Activated CD4-positive, alpha-beta T cell treated with anti-CD3 and anti-CD28 coated beads for 24 hours (primary cell): ENCODE measurements at places on chromosomes 3 and 15.
A peak's percentile ranks its signal among the peaks of the same experiment; 100 is the strongest.

DNA sequence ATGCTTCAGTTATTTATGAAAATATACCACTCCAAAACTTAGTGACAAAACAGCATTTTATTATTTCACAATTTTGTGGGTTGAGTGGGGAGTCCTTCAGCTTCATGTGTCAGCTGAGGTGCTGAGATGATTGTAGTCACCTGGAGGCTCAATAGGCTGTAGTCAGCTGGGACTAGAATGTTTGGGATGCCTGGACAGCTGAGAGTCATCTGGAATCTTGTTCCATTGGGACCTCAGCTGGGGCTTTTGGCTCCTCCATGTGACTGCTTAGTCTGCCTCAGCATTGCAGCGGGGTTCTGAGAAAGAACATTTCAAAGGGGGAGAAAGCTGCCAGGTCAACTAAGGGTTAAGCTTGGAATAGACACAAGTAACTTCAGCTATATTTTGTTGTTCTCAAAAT is 13.4 kb downstream of the STT3B start:
- no peak for DNase-seq

- no peak for DNase-seq
Observed at GRCh38 chr3:76043746-76044145, 258.4 kb upstream of the ZNF717 start.

DNA sequence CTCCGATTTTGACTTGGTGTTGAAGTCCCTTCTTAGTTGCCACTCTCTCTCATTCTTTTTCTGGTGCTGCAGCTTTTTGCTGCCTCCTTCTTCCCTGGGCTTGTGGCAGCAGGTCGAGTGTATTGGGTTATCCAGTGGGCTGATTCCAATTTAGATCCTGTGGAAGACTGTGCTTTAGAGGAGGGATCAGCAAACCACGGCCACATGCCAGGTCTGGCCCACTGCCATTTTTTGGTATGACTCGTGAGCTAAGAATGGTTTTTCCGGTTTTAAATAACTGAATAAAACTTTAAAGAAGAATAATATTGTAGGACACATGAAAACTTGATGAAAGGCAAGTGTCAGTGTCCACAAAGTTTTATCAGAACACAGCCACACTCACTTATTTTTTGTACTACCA is 330.5 kb downstream of the ROBO2 start:
- no peak for DNase-seq

DNA sequence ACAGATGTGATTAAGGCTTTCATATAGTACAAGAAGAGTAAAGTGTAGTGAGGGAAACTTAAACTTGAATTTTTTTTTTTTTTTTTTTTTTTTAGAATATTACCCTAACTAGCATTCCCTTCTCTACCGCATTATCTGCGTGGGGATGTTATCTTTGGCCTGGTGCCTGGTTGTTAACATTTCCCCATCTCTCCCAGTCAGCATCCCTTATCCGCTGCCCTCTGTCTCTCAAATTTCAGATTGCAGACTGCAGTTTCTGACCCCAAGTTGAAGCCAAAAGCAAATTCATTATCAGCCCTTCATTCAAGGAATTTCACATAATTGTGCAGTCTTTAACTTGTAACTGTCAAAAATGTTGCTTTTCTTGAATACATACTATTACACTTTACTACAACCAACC is 353.0 kb downstream of the PLOD2 start:
- no peak for DNase-seq

DNA sequence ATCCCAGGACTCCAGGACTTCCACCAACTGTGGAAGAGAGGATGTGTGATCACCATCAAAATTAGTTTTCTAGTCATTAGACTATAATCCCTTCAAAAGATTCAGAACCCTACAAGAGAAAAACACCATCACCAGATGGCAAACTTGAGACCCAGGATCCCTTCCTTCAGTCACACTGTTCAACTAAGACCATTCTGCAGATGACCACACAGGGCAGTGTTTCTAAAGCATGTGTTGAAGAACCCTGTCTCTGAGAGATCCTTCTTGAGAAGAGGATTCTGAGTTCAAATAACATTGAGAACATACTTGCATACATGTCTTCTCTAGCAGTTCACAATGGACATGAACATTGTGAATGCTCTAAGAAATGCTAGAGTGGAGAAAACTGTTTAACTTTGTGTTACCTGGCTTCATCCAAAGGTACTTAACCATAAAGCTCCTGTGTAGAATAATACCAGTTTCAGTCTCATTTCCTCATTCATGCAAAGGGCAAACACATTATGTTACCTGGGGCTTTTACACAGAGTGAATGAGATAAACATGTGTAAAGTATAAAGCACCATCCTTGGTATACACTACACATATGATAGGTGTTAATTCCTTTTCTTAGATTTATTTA is 2.4 kb upstream of the ADGRG7 start:
- DNase-seq: no peak

GRCh38 chr15:95758851-95759250 is 571.6 kb upstream of the NR2F2 start:
- no peak for DNase-seq

- no peak for DNase-seq
Observed at GRCh38 chr3:128917291-128917690, 37.9 kb downstream of the ACAD9 start.

GRCh38 chr15:78179906-78180305 is 30.7 kb downstream of the IDH3A start:
- DNase-seq: no peak

- DNase-seq: no peak
Observed at GRCh38 chr3:111871809-111872623, 13.0 kb downstream of the PHLDB2 start.

- DNase-seq: no peak
Observed at GRCh38 chr15:51793521-51794305, 35.7 kb upstream of the TMOD3 start.

DNA sequence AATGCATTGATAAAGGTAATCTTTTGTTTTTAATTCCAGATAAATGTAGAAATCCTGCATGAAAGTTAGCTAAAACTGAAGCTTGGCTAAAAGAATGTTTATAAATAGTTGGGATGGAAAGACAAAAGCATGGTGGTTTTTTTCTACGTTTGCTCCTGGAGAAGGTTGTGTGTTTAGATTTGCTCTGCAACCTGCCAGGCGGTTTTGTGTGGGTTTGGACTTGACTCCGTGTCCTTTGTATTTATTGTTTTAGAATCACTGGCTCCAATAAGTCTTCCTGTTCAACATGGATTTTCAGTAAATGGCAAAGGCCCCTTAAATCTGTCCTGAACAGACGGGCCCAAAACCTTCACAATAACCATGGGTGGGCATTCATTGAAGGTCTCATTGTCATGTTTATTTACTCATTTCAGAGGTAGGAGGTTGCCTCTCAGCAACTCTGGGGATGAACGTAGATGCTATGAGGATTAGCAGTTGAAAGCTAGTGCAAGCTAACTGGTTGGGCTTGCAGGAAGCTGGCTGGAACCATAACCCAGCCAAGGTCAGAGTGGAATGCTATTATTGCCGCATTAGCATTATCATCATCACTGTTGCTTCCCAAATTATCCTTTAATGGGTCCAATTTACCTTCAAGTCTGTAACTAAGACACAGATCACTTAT is 60.6 kb upstream of the ADAMTS9 start:
- DNase-seq: no peak

GRCh38 chr3:194120789-194121770 is 14.9 kb upstream of the HES1 start:
- no peak for DNase-seq

GRCh38 chr3:117868766-117869165 is 1159.2 kb downstream of the TUSC7 start:
- DNase-seq: no peak

DNA sequence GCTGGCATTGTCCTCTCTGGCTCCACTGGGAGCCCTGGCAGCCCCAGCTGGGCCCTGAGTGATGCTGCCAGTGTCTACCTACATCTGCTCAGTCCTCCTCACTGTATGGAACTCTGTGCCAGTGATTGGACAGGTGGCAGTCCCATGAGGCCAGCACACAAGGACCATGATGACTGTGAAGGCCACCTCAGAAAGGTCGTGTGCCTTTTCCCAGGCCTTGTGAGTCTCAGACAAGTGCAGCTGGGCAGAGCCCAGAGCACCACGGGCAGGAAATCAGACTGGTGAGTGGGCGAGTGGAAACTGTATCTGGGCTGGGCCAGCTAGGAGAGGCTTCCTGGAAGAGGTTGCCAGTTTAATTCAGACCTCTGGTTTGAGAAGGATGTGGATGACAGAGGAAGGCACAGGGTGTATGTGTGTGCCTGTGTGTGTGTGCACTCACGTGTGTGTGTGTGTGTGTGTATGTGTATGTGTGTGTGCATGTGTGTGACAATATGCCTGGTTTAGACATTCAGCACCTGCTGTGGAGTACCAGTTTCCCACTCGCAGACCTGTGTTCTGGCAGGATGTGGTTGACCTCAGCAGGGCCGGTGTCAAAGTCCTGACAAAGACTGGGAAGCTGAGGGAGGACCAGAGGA is 7.0 kb downstream of the MAPKAPK3 start:
- peak; percentile 21 for DNase-seq

DNA sequence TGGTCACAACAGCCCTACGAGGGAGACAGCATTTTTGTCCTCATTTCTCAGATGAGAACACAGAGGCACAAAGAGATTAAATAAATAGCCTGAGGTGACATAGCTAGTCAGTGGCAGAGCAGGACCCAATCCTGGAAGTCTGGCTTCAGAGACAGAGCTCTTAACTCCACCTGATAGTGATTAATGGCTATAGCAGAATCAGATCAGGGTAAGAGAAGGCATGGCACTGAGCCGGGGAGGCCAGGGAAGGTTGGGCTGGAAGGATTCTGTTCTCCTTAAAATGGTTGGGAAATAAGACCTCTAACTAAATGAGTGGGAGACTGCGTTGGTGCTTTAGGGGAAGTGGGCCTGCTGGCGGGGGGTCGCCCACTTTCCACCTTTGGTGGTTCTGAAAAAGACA is 104.5 kb downstream of the VGLL4 start:
- DNase-seq: no peak

DNA sequence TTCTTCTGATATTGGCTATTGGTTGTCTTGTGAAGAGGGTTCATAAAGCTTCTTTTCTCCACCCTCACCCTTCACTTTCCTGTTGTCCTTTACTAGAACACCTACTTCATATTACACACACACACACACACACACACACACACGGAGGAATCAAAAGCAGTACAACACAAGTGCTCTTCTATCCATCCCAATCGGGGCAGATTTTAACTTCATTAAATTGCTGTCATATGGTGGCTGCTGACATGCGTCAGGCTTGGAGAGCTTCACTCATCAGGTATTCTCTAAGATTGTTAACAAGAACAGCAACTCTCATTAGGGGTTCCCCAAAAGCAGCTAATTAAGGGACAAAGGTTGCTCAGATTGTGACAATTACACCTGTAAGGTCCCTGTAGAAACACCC is 239.1 kb upstream of the MEIS2 start:
- no peak for DNase-seq

DNA sequence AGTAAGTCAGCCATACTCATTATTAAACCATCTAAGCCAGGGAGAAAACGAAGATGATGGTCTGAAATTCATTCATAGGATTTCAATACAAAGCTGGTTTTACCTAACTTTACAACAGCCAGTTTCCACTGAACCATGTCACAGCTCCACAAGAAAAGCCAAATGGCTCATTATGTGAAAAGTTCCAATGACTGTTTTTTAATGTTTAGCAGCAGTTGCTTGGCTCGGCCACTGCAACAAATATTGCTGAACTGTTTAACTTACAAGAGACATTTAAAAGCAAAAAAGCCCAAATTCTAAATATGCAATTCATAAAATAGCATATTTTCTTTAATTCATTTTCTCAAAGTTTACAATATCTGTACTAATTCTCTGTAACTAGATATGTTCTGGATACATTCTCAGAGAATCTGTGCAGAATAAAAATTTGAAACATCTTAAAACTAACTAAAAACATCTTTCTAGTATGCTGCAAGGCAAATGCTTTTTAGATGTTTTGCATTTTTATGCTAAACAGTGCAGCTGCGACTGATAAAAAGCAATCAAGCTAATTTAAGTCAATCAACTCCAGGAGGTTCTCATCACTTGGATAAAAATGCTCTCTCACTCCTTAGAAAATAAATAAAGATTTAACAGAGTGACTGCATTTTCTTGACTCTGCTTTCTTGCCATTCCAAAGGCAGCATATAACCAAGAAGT is 356.5 kb downstream of the ERC2 start:
- no peak for DNase-seq

DNA sequence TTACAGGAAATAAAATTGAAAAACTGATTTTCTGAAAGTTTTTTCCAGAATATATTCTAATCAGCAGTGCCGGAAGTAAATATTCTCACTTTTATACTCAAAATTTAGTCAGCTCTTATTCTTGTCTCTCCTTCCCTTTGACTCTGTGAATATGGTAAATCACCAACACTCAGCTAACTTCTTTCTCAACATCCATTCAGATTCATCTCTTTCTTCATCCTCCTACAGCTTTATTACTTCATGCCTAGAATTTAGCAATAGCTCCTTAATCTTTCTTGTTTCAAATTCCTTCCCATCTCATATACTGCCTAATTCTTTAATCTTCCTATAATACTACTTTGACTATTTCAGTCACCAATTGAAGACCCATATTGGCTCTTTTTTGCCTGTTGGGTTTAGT is 67.9 kb downstream of the FGF7 start:
- DNase-seq: no peak

DNA sequence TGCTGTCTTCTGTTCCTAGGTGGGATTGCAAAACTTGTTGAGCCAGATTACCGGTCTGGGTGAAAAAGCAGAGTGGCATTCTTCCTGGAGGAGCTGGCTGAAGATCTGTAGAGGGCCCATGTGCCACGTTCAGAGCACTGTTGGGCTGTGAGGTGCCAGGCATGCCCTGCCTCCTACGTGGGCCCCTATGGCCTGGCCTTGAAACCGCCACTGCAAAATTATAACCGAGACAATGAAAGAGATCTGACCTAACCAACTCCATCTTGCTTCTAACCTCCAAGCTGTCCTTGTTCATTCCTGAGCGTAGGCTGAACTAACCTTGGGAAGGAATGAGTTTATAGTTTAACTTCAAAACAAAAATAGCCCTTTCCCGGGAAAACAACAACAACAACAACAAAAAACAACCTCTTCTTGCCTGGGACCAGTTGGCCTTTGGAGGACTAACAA is 1.4 kb upstream of the ACAD9 start:
- no peak for DNase-seq

GRCh38 chr15:72307026-72307425 is 12.9 kb downstream of the CELF6 start:
- no peak for DNase-seq
